ENCODE measurements at places on chromosomes 11 and 22.

DNA sequence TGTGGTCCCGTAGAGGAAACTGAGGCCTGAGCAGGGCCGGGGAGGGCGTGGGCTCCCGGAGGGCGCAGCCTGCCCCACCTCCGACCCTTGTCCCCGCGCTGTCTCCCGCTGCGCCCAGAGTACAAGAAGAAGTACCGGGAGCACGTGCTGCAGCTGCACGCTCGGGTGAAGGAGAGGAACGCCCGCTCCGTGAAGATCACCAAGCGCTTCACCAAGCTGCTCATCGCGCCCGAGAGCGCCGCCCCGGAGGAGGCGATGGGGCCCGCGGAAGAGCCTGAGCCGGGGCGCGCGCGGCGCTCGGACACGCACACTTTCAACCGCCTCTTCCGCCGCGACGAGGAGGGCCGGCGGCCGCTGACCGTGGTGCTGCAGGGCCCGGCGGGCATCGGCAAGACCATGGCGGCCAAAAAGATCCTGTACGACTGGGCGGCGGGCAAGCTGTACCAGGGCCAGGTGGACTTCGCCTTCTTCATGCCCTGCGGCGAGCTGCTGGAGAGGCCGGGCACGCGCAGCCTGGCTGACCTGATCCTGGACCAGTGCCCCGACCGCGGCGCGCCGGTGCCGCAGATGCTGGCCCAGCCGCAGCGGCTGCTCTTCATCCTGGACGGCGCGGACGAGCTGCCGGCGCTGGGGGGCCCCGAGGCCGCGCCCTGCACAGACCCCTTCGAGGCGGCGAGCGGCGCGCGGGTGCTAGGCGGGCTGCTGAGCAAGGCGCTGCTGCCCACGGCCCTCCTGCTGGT is 1.9 kb downstream of the NLRP6 start:
- peak; percentile 65 for DNase-seq

- DNase-seq, result no peak
Measured at GRCh38 chr11:12158909-12159308, 48.5 kb downstream of the MICAL2 start.

GRCh38 chr11:130992788-130993187 is 76.5 kb upstream of the SNX19 start:
- no peak for DNase-seq

DNA sequence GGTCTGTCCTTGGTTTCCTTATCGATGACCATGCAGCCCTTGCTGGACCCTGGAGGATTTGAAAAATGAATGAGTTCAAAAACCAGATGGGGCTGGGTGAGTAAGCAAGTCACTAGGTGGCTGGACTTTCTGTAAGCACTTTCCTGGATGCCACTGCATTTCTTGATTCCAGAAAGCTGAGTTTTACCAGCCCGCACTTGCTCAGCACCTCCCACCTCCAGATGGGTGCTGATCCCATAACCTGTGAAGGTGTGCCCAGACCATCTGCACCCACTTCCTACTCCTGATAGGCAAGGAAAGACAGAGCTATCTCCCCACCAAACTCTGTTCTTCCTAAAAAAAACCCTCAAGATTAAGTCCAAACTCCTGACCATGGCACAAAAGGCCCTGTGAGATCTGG is 21.1 kb downstream of the ASCC2 start:
- no peak for DNase-seq

DNA sequence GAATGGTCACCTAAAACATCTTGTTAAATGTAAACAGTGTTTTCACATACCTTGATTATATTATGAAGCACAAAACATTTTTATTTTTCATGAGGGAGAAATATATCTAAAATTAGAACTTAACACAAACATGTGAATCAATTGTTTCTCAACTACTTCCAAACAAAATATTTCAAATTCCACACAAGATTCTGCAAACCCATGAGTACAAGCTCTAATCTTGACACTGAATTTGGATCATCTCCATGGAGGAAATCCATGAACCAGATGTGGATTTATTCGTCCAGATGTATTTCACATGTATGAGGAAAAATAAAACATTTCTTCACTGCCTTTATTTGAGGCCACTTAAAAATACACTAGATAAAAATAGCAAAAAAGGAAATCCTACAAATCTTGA is 184.2 kb downstream of the SBF2 start:
- no peak for DNase-seq

- no peak for DNase-seq
Measured at GRCh38 chr22:44680481-44680894, 21.5 kb upstream of the PRR5 start.

GRCh38 chr11:64764040-64764611 is 4.4 kb upstream of the PYGM start:
- DNase-seq, result peak; percentile 52

- no peak for DNase-seq
Measured at GRCh38 chr11:46049325-46049897, 71.8 kb downstream of the PHF21A start.

DNA sequence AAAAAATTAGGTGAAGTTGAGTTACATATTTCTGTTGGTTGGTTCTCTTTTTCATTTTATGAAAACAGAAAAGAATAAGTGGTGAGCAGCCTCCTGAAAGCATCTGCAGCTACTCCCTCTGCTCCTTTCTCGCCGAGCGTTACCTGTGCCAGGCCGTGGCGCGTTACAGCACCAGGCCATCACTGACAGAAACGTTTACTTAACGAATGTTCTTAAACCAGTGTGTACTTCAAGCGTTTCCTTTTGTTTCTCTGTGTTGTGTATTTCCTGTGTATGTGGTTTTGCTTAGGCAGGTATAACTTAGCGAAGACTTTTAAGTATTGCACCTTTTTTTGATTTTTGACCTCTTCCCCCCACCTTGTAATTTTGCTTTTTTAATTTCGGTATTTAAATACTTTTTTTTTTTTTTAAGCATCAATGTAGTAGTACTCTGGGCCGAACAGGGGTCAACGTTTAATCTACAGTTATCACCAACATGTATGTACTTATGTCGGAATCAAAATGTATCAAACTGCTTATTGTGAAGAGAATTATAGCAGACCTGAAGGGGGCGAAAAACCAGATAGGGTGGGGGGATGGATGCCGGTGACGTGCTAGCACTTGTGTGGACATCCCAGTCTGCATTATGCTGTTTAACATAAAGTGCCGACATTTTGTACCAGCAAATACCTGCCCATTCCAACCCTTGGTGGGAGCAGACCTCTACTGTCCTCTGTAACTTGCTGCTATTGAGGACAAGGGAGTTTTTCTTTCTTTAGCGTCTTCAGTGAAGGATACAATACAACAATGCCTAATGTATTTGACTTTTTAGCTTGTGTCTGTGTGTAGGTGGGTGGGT is 21.6 kb upstream of the ADSL start:
- DNase-seq, result peak; percentile 56

- no peak for DNase-seq
Measured at GRCh38 chr11:92765965-92766371, 203.5 kb upstream of the MTNR1B start.
